ENCODE measurements at places on chromosomes 12 and 14. TPM values are rescaled to one million over a fixed set of nuclear protein-coding genes. Genes with fewer than 3 reads are reported as not detected.

SYCP3 gene
- not detected for total RNA-seq

GRCh38 chr12:64585104-64585503 is 25.2 kb upstream of the RASSF3 start:
- H3K27ac ChIP-seq, result no peak overlapping the region
- peaks cover 20% of the 10 kb centered on the region for H3K4me1 ChIP-seq
- H3K4me3 ChIP-seq, result no peak overlapping the region
- no peaks in the 10 kb centered on the region for H3K27me3 ChIP-seq
- H3K36me3 ChIP-seq, result no peaks in the 10 kb centered on the region
- no peak for DNase-seq

DNA sequence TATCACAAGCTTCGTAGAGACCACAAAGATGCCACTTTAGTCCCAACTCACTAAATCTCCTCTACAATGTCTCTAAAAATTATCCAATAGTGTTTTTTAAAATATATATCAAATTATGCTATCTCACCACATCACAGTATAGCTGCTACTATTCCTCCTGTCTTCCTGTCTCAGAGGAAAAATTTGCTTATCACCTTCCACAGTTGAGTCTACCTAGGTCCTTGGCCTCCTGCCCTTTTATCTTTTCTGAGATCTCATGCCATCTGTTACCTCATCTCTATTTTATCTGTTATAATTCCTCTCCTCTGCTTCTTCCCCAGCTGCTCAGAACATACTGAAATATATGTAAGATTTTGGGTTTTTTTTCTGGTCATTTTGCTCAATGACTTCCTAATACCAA is 568.2 kb downstream of the DIO2 start:
- H3K4me3 ChIP-seq, result no peak overlapping the region
- no peaks in the 10 kb centered on the region for H3K27me3 ChIP-seq
- no peak for DNase-seq
- no peaks in the 10 kb centered on the region for H3K36me3 ChIP-seq
- H3K4me1 ChIP-seq, result no peaks in the 10 kb centered on the region
- no peak overlapping the region for H3K27ac ChIP-seq

PFDN5 gene
- total RNA-seq, result 673 TPM

DNA sequence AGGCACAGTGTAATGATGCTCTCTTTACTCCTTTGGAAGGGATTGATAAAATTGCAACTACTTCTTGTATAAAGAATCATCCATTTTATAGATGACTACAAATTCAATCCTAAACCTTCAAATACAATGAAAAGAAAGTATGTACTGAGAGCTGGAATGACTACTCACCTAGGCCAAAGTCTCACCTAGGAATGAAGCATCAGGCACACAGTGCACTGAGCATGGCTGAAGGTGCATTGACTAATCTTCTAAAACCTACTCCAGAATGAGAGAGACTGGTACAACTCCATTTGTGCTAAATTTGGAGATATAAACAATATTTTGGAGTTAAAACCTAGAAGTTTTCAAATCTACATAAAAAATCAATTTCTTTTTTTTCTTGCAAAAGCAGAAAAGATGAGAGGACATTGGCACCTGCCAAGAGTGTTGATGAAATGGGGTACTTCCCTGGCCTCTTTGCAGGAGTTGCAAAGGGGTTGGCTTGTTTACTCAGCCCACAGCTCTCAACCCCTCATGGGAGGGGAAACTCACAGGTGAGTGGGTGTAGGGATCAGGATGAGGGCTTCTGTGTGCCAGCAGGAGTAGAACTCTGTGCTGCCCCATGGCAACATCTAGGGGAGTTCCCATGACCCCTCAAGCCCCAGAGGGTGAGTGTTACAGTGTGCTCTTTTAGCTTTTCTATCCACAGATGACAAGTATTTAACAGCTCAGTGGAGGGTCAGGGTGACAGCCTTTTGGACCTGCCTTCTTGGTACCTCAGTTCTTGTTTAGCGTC is 31.3 kb downstream of the CLECL1 start:
- H3K36me3 ChIP-seq, result no peaks in the 10 kb centered on the region
- peaks cover 9% of the 10 kb centered on the region for H3K4me1 ChIP-seq
- H3K27me3 ChIP-seq, result no peaks in the 10 kb centered on the region
- DNase-seq, result no peak

DNA sequence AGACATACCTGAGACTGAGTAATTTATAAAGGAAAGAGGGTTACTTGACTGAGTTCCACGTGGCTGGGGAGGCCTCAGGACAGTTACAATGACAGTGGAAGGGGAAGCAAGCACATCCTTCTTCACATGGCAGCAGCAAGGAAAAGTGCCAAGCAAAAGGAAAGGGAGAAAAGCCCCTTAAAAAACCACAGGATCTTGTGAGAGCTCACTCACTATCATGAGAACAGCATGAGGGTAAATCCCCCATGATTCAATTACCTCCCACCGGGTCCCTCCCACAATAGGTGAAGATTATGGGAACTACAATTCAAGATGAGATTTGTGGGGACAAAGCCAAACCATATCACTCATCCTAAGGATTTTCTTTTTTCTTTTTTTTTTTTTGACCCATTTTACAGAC is 177.8 kb upstream of the EEA1 start:
- H3K4me1 ChIP-seq, result no peaks in the 10 kb centered on the region
- no peak overlapping the region for H3K4me3 ChIP-seq
- no peak overlapping the region for H3K27ac ChIP-seq
- no peak for DNase-seq

Data from vagina (tissue), 2 donors.